SHP77 treated with DMSO at 0.1 percent for 48 hours (cell line): ENCODE measurements at places on chromosomes 7 and 10.

DNA sequence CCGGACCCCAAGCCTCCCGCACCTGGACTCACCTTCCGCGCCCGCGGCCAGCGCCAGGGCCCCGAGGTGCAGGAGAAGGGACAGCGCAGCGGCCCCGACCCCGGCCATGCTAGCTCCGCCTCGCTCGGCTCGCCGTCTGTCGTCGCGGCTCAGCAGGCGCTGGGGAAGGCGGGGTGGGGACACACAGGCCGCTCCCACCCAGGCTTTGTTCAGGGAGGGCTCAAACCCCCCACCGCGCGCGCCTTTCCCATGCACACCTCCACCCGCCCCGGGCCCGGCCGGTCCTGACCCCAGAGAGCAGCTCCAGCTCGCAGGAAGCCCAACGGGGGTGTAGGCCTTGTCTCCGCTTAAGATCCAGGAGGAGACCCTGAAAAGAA is at the start of gene KCP:
KCP (minus strand) TSS at position 141 of the 377 bp plus-strand sequence; CDS start at position 108, 33 bp downstream.
- DNase-seq: no peak

GRCh38 chr10:62031507-62031906 is 130.0 kb downstream of the ARID5B start:
- no peak for DNase-seq

DNA sequence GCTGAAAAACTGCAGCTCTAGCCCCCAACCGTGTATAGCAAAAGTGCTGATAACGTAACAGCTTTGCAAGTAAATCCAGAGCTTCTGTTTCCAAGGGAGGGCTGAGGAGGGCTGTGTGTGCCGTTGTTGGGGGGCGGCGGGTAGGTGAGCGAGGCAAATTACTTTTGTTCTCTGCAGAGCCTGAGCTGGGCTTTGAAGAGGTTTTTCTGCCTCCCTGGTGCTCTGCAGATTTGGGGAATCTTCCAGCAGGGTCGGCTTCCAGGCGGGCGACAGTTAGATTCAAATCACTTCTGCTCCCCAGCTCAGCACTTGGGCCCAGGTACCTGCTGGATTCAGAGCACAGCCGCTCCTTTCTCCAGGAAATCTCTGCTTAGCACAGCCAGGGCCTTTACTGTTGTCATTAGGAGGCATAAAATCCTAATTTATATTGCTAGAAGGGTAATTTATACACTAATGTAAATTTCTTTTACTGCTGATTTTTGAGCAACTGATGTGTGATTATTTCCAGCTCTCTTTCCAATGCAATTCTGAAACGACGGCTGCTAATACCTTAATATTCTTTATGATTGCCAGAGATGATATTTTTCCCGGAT is 442.4 kb downstream of the TYW1 start:
- no peak for DNase-seq

GRCh38 chr10:4230036-4230435 is 445.0 kb upstream of the KLF6 start:
- DNase-seq: no peak

- DNase-seq: no peak
Observed at GRCh38 chr7:143104759-143105158, 27.1 kb upstream of the PIP start.

- DNase-seq: no peak
Observed at GRCh38 chr10:33876584-33877400, 542.3 kb upstream of the NRP1 start.

- DNase-seq: no peak
Observed at GRCh38 chr10:73416571-73416970, 2.7 kb upstream of the ANXA7 start.

- DNase-seq: no peak
Observed at GRCh38 chr10:71268247-71268691, 50.8 kb upstream of the SLC29A3 start.

GRCh38 chr7:114100810-114101209 is 182.0 kb upstream of the PPP1R3A start:
- DNase-seq: no peak

- no peak for DNase-seq
Observed at GRCh38 chr10:116654816-116655215, 34.1 kb downstream of the PNLIPRP2 start.

DNA sequence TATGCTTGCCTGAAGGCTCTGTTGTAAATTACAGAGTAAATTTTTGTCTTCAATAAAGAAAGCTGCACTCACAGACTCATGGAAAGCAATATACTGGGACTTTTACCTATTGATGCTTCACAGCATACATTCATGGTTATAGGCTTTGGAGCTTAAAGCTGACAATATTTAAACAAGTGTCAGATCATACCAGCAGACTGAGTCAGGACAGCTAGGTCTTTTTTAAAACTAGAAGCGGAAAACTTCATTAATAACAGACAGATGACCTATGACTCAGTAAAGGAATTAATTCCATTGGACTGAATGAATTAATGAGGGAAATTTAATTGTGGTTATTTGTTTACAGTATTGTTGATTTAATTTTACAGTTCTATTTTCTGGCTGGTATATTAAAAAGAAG is 165.8 kb upstream of the DGKB start:
- no peak for DNase-seq
